Stimulated activated CD4-positive, alpha-beta T cell treated with anti-CD3 and anti-CD28 coated beads, TNF-alpha, amount 100 ng/mL, for 48 hours (primary cell): ENCODE measurements at places on chromosomes 5 and 9.

GRCh38 chr5:124309241-124309980 lies 437.0 kb downstream of the ZNF608 start:
- DNase-seq = no peak

DNA sequence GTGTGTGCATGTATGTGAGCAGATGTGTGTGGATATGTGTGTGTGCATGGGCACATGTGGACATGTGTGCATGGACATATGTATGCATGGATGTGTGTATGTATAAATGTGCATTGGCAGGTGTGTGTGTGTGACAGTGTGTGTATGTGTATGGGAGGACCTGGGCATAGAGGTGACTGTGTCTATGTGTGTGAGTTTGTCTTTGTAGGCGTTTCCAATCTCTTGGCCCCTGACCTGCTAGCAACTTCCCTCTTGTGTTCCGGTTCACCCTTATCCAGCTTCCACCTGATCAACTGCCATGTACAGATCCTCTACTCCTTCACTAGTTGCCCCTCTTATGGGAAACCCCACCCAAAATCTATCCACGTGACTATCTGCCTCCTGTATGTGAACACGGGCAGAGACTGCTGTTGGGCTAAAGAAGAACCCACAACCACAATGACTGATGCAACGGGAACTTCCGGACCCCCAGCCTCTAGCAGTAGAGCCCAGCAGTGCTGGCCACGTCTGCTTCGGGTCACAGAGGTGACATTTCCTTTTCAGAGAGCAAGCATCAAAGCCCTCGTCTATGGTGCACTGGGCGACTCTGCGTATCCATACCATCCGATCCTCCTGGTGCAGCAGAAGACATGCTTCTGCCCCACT lies 24.9 kb upstream of the GADD45G start:
- no peak for DNase-seq

GRCh38 chr9:87292449-87293191 lies 205.0 kb upstream of the DAPK1 start:
- DNase-seq = no peak

GRCh38 chr5:96741106-96741505 lies 66.6 kb downstream of the ERAP1 start:
- DNase-seq = no peak

GRCh38 chr9:86829496-86830046 lies 117.7 kb downstream of the GAS1 start:
- DNase-seq = no peak

DNA sequence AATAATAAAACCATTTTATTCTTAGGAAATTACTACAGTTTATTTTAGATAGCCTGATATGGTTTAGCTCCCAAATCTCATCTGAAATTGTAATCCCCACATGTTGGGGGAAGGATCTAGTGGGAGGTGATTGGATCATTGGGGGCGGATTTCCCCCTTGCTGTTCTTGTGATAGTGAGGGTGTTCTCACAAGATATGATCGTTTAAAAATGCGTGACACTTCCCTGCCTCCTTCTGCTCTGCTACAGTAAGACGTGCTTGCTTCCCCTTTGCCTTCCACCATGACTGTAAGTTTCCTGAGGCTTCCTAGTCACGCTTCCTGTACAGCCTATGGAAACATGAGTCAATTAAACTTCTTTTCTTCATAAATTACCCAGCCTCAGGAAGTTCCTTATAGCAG lies 122.4 kb upstream of the FGF10 start:
- no peak for DNase-seq

- DNase-seq = no peak
Measured at GRCh38 chr9:121023064-121023463, 27.0 kb downstream of the C5 start.

DNA sequence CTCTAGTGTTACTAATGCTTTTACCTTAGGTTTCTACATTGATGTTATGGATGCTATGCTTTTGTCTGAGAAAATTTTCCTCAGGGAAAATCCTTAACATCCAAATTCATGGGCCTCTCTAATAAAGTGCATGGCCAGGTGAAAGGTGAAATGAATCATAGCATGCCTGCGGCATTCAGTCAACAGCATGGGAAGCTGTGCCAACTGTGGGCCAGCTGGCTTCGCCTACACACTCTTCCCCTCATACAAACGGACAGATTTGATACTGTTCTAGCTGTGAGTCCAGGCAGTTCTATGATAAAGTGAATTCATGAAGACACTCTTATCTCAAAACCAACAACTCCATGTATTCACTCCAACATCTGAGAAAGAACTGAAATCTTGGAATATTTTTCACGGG lies 374.1 kb downstream of the PLK2 start:
- no peak for DNase-seq
